ENCODE measurements at places on chromosomes 16 and 17.

DNA sequence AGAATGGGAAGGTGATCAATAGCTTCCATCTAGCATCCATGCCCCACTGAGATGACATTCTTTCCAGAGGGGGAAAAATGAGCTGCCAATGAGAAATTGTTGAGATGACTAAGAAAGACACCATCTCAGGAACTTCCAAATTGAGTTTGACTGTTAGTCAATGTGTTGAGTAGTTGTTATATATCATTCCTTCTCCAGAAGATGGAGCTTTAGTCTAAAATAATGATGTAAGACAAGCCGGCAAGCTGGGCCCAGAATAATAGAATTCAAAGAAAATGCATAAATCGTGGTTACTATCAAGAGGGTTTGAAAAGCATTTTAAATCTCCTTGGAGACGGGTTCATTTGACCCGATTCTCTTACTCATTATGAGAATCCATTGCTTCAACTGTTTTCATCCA is 71.0 kb upstream of the ATF7IP2 start:
- DNase-seq = peak; percentile 8

- DNase-seq = no peak
These were observed 23.0 kb upstream of the PLCG2 start for GRCh38 chr16:81755915-81756614.

- no peak for DNase-seq
These were observed 29.7 kb downstream of the KSR1 start for GRCh38 chr17:27485716-27486495.

- DNase-seq = no peak
These were observed 21.1 kb downstream of the ARHGAP27 start for GRCh38 chr17:45411348-45412105.

- DNase-seq = no peak
These were observed 7.5 kb upstream of the ITGB3 start for GRCh38 chr17:47246120-47246519.

DNA sequence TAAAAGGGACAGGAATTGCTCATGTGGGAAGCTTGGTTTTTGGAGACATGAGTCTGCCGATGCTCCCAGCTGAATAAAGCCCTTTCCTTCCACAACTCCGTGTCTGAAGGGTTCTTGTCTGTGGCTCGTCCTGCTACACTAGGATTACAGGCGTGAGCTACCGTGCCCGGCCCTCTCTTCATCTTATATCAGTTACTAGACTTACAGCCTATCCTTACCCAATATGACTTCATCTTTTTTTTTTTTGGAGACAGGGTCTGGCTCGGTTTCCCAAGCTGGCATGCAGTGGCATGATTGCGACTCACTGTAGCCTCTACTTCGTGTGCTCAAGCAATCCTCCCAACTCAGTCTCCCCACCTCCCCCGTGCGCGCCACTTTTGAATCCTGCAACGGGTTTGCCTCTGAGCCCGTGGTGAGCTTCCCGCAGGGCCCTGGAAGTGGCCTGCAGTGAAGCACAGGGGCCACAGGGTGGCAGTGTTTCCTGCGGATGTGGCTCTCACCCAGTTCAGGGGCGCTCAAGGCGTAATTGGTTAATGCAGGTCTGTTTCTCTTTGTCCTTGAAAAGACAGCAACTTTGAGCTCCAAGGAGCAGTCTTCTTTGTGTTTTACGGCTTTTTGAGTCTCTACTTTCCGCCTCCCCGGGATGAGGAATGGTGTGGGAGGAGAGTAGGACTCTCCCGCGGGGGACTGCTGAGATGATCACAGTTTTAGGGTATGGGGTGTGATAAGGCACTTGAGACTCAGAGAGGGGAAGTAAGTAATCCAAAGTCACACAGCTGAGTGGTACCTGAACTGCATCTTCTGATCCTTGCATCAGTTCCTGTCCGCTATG is 22.7 kb upstream of the GPRC5B start:
- peak; percentile 86 for DNase-seq

GRCh38 chr17:77178563-77178962 is 37.8 kb downstream of the SEC14L1 start:
- no peak for DNase-seq

DNA sequence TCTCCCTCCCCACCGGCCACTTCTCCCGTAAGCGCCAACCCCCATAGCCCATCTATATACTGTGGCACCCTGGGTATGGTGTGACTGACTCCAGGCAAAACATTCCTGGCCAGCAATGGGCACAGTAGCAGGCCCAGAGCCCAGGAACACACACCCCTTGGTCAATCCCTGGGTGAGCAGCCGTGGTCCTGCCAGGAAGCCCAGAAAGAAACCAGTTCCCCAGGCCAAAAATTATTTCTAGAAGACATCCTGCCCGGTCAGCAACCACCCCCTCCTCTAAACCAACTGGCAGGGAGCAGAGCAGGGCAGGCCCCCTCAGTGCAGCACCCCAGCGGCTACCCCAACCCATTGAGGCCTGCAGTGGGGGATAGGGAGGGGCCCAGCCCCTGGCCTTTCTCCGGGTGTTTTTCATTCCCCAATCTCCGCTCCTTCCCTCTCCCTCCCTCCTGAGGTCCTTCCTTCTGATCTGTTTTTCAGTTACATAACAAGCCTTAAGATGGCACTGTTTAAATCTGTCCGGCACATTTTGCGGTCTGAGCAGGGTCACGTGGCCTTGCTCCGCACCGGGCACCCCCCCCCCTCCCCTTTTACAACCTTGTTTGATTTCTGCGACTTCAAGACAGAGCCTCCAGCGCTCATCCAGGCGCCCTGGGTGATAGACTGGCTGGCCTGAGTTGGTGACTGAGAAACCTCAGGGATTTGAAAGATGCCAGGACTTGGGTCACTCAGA is 2.0 kb downstream of the NPTX1 start:
- DNase-seq = peak; percentile 69

GRCh38 chr16:52497067-52497816 is 49.7 kb downstream of the TOX3 start:
- no peak for DNase-seq

DNA sequence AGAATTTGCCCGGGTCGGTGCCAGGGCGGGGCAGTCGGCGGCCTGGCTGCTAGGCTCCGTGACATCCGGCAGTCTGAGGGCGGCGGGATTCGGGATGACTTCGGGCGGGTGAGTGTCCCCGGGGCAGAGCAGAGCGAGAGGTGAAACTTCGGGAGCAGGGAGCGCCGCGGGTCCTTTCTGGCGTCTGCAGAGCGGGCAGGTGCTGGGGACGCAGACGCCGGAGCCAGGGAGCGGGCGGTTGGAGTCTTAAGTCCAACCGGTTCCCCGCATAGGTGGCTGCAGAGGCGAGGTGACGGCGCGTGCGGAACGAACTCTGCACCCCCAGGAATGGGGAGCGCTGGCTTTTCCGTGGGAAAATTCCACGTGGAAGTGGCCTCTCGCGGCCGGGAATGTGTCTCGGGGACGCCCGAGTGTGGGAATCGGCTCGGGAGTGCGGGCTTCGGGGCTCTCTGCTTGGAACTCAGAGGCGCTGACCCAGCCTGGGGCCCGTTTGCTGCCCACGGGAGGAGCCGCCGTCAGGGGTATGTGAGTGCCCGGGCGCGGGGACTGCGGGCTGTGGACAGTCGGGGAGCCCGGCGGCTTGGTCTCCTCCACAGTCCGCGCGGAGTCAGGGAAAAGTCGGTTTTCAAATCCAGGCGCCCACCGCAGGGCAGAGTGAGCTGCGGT is at the start of gene B4GALNT2:
TSS of gene B4GALNT2 (plus strand) at position 71 of the 666 bp plus-strand sequence. CDS start at position 95, 24 bp downstream.
- DNase-seq = peak; percentile 43

DNA sequence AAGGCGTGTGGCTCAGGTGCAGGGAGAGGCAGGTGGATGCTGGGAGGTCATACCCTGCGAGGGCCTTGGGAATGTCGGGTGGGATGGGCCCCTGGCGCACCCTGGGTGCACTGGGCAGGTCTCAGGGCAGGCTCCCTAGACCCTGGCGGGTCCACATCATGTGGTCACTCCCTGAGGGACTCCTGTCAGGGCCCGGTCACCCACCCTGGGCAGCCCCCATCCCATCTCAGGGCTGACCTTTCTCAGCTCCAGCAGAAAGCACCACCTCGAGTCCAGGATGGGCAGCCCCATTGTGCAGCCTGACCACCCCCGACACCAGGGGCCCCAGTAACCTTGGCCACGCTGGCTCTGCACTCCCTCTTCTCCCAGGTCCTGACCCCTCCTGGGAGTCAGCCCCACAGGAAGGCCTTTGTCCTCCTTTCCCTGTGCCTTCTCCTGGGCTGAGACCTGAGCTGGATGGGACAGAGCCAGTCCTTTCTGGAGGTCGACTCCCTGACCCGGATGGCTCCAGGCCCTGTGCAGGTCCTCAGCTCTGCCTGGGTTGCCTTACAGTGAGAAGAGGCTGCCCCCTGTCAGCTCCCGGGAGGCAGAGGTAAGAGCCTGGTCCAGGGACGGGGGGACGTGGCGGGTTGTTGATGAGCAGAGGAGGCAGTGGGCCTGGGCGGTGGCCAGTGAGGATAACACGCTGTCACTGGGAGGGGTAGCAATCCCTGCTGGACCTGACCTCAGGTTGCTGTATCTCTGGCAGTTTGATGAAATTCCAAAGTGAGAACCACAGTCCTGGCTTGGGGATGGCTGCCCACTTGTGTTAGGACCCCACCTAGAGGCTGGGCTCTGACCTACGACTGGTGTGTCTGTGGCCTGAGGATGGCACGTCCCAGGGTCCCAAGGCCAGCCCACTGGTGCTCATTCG is 77.9 kb downstream of the GOSR1 start:
- peak; percentile 20 for DNase-seq

DNA sequence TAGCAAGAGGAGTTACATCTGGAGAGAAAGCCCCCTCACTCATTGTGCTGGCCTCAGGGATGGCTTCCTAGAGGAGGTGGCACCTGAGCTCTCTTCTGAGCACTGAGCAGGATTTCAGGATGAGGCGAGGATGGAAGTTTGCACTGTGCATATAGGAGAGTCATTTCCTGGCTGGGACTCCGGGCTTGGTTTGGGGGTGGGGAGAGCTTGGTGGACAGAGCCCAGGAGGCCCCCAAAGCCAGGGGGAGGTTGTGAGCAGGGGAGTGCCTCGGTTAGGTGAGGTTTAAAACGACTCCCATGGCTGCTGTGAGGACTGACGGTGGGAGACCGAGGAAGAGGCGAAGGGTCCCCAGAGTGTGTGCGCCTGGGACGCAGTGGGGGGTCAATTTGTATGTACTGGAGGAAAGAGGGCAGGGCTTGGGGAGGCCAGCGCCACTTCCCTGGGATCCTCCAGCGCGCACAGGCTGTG is 1.2 kb downstream of the CAMKK1 start:
- no peak for DNase-seq

DNA sequence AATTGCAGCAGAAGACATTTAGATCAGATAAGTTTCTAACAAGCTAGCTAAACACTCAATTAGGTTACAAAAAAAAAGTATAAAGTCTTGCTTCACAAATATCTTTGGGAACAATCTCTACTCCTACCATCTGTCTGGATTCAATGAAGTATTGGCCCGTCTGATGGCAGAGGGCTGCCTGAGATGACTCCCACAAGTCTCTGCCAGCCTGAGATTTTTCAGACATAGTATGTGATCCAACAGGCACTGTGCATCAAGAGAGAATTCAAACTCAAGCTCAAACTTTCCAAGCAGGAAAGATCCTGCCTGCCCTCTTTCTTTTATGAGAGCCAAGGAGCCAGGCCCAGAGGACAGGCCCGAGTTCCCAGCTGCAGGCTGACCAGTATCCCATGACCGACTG is 22.6 kb downstream of the SLC39A11 start:
- DNase-seq = no peak

GRCh38 chr16:58425756-58426494 is 33.7 kb downstream of the GINS3 start:
- DNase-seq = peak; percentile 36

- DNase-seq = no peak
These were observed at the start of gene CACNG4 for GRCh38 chr17:66963909-66964771. Gene CACNG4 (plus strand): TSS chr17:66964707. CDS start chr17:66964912, 205 bp downstream.

DNA sequence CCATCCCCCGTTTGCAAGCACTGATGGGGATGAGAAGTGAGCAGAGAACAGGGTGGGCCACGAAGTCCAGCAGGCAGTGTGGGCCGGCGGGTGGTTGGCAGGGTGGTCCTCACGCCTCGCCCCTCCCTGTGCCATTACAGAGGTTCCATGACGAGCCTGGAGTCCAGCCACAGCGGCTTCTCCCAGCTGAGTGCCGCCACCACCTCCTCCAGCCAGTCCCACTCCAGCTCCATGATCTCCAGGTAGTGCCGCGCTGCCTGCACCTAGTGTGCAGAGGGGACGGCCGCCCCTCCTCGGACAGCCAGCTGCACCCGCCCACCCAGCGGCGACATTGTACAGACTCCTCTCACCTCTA is 73.0 kb downstream of the SEC14L1 start:
- DNase-seq = no peak

GRCh38 chr17:11122908-11123307 is 118.1 kb upstream of the SHISA6 start:
- no peak for DNase-seq

DNA sequence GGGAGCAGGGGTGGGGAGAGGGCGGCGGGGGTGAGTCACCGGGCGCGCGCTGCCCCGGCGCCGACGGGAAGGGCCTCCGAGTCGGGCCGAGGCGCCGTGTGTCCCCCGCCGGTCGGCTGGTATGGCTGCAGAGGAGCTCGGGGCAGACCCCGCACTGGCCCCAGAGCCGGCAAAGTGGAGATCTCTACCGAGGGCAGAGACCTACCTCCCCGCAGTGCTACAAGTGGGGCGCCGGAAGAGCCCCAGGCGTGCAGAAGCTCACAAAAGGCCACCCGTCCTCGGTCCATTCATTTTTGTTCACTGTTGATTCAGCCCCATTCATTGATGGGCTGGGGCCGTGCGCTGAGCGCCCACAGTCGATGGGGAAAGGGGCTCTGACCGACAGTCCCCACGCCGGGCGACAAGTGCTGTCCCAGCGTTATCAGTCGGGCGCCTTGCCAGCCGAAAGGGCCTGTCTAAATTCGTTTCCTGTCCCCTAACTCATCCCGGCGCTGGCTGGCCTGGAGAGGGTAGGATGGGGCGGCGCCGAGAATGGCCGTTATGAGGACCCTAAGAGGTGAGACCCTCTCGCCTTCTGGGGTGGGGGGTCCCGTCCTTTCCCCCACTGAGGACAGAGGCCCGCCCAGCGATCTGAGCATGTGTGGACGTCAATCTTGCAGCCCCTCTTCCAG is 709 bp upstream of the ENO3 start:
- DNase-seq = peak; percentile 62

DNA sequence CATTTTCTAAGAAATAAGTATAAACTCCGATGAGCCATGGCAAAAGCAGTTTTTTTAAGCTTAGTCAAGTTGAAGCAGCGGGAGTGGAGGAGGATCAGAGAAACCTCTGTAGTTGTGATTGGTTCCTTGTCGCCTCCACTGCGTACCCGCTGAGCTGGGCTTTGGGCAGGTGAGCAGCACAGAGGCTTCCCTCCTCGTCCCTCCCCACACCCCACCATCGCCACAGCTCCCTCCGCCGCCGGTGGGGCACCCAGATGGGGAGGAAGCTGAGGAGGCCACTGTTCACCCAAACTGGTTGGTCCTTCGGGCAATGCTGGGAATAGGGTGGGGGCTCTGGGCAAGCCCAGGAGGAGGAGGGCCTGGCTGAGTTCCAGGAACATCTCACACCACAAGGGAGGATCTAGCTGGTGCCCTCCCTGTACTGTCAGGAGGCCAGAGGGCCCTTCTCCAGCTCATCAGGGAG is 5.2 kb upstream of the MRPL38 start:
- no peak for DNase-seq
